Stimulated activated CD4-positive, alpha-beta T cell treated with anti-CD3 and anti-CD28 coated beads, Interleukin-12 subunit alpha, Interleukin-12 subunit beta, amount 100 ng/mL, for 4 hours (primary cell): ENCODE measurements at places on chromosomes 6 and 20.

DNA sequence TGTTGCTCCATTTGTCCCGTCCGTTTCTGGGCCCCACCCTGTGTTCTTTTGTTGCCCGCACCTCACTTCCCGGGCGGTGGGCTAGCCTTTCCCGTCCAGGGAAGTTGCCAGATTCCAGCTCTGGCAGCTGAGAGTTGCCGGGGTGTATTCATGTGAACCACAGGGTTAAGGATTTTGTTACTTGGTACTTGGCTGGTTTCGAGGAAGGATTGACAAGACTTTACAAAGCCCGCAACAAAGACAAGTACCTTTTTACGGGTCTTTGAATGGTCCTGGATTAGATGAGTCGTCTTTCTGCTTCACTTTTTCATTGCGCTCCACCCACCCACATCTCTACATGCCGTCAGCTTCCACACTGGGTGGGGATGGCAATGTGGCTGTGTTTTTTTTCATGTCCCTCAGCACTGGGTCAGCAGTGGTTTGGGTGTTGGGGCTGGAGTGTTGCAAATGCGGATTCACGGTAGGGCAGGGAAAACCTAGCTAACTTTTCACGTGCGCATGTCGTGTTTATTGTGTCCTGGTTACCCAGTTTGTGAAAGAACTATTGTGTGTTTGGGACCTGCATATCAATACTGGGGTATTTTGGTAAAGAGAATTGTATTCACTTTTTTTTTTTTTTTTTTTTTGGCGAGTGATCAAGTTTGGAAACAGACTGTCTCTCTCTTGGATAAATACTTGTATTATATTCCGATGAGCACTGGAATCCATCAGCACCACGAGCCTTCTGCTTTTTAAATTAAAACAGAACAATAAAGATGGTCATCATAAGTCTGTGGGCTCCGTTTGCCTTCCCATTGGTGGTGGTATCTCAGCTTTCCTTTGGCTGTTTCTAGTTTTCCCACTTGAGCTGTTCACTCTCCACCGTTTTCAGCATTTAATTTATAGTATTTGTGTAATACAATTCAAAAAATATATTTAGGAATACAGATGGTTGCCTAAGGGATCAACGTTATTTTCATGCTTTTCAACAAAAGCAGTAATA lies 1.2 kb downstream of the DUSP22 start:
- peak; percentile 37 for DNase-seq

- no peak for DNase-seq
Measured at GRCh38 chr20:50372770-50373088, 137.5 kb upstream of the PTPN1 start.

GRCh38 chr20:45325371-45325770 lies 17.3 kb upstream of the MATN4 start:
- DNase-seq, result no peak

DNA sequence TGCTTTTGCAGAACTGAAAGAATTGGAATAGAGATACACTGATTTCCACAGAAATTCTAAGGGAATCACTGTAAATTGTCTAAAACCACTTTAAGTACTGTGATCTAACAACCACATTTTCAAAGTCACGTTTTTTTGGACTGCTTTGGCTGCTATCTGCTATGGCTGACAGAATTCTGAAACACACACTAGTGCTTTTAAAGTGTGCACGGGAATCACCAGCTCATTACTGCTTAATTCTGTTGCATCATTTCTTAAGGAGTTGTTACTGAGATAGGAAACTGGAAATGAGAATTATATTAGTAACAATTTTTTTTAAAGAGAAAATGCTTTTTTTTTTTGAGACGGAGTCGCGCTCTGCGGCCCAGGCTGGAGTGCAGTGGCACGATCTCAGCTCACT lies 716.5 kb upstream of the NRSN1 start:
- no peak for DNase-seq

DNA sequence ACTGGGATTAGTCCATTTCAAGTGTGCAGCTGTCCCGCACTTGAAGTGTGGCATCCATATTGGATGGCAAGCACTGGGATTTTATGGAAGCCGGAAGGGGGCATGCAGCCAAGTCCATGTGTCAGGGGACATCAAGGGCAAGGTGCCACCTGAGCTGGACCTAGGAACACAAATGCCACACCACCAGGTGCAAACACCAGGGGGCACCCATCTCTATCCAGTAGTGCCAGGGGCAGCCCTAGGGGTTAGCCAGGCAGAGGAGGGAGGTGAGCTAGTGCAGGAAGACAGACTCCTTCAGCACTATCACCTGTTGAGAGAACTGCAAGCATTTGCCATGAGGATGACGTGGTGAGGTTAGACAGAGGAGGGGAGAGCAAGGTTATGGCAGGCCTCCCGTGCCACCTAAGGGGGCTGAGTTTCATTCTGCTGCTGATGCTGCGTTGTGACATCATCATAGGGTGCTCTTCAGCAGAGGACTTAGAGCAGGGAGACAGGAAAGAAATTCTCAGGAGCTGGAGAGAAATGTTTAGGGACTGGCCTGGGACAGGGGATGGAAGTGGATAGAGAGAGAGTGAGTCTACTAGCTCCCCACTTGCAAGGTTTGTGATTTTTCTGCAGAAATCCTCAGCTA lies 192.6 kb upstream of the SLC24A3 start:
- no peak for DNase-seq
